Activated T-cell treated with anti-CD3 and anti-CD28 coated beads, Interleukin-2, amount 50 U/mL, for 24 hours (primary cell): ENCODE measurements at places on chromosomes 2 and 18.

GRCh38 chr2:105760639-105761337 is 16.1 kb downstream of the NCK2 start:
- peak; percentile 37 for DNase-seq

GRCh38 chr2:46980786-46981573 is 65.4 kb upstream of the MCFD2 start:
- DNase-seq = no peak

GRCh38 chr18:9547782-9548181 is 66.6 kb downstream of the PPP4R1 start:
- DNase-seq = no peak

DNA sequence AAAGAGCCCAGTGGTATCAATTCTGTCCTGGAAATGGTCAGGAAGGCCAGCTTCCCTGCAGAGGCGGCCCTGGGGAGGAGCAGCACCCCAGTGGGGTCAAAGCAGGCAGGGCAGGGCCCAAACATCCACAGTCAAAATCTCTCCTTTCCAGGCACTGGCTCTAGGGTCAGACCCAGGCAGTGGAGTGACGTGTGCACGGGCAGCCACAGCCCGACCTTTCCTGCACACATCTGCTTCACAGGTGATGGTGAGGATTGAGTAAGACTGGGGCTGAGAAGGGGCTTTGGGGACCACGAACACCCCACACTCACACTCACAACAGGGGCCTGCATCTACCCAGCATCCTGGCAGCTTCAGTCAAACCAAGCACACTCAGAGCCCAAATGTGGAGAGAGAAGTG is 97.8 kb upstream of the GLI2 start:
- DNase-seq = no peak
